Stimulated activated CD8-positive, alpha-beta memory T cell treated with anti-CD3 and anti-CD28 coated beads, Interleukin-7, amount 100 ng/mL, for 1 hour (primary cell): ENCODE measurements at places on chromosomes 2 and 18.

- DNase-seq, result no peak
Measured at GRCh38 chr2:179595284-179595683, 266.1 kb downstream of the ZNF385B start.

DNA sequence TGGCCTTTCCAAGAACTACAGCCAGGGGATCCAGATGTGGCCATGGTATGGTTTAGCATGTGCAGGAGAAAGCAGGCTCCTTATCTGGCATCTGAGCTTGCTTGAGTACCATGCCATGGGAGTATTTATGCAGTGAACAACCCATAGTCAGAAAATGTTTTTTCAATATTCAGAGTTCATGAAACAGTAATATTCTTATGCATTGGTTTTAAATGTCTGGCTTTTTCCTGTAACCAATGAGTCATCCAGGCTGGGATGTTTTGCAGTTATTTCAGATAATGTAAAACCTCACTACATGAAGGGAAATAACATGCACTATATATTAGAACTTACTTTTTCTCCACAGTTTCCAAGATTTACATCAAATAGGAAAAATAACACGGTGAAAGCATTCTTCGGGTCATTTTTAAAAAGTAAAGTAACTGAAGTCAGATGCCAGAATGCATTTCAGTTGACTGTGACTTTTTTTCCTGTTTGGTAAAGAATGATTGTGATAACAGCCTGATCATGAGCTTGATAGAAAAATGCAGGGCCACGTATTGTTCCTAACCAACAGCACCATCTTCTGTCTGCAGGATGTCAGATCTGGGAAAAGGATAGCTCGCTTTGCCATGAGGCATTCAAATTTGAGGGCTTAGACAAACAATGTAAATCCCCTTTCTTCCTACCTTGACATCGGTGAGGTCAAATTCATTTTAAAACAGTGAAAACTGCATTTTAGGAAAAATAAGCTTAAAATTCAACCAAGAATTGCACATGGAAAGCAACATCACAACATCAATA, 152.8 kb downstream of the DSC3 start:
- no peak for DNase-seq

DNA sequence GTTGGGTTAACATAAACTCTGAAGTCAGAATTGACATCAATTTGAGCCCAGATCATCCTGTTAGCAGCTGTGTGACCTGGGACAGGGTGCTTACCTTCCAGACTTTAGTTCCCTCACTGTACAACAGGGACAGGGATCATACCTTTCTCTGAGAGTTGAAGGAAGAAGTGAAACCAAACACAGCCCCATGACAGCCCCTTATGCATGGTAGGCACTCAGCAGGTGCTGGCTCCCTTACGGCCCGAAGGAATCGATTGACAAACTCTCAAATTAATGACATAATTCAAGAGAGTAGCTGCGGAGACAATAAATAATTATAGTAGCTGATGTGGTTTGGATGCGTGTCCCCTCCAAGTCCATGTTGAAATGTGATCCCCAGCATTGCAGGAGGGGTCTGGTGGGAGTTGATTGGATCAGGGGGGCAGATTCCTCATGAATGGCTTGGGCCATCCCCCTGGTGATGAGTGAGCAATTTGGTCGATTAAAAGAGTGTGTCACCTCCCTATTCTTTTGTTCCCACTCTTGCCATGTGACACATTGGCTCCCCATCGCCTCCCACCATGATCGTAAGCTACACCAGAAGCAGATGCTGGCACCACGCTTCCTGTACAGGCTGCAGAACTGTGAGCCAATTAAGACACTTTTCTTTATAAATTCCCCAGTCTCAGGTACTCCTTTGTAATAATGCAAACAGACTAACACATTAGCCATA, 72.4 kb downstream of the ODC1 start:
- no peak for DNase-seq

- no peak for DNase-seq
Measured at GRCh38 chr2:185793532-185794345, 55.1 kb downstream of the FSIP2 start.

DNA sequence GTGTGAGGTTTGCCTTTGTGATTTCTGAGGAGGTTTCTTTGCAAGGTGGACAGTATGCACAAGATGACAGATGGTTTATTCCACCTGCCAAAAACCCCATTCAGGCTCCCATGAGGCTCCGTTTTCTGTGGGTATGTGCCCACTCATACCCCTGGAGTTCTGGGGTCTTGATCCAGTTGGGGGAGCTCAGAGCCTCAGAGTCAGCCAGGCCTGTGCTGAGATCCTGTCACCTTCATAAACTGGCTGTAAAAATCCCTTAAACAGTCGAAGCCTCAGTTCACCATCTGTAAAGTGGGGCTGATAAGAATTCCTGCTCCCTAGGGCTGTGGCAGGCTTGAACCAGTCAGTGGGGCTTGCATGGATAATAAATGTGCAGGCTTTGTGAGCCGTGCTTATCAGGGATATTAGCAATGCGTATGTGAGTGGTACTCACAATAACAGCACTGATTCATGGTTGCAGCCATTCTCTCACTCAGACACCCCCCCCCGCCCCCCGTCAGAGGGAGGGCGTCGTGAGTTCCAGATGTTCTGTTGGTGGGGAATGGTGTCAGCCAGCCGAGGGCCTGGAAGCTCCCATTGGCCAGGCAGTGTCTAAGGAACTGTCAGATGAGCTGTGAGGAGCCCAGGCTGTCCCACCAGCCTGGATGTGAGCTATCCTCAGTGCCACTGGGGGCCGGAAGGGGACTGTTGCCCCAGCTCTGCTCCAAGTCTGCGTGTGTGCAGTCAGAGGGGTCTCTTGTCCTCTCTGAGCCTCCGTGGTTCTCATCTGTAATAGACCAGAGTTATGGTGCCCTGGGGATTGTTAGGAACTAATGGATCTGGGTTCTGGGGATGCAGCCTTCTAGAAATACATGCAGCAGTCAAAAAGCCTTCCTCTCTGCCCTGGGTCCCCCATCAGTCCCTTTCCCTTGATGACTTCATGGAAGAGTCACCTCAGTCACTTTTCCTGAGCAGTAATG, 51.7 kb downstream of the KCNIP3 start:
- no peak for DNase-seq

DNA sequence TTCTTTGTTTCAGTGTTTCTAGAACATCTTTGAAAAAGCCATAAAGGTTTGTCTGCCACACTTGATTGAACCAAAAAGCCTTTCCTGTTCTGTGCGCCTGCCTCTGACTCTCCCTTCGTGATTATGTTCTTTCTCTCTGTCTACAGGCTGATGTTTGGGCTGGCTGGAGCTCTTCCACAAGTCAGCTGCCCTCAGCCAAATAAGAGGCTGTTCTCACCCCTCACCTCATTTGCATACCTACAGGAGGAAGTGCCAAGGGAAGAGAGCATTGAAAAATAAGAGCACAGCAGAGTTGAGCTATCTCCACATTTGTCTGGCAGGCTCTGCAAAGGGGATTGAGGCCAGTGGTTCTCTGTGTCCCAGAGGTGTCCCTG, 15.8 kb downstream of the INPP5D start:
- DNase-seq, result no peak

DNA sequence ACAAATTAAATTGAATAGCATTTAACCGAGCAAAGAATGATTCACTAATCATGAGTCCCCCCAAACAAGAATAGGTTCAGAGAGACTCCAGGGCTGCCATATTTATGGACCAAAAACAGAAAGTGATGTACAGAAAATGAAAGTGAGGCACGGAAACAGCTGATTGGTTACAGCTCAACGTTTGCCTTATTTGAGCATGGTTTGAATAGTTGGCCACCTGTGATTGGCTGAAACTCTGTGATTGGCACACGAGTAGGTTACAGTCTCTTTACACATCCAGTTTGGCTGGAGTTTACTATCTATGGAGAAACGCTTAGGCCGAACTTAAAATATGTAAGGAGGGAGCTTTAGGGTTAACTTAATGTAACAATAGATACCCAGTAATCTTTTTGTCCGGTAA, 27.0 kb upstream of the DPYSL5 start:
- DNase-seq, result no peak
